ENCODE measurements at places on chromosomes 13 and 19. TPM values are rescaled to one million over a fixed set of nuclear protein-coding genes. Genes with fewer than 3 reads are reported as not detected.

DNA sequence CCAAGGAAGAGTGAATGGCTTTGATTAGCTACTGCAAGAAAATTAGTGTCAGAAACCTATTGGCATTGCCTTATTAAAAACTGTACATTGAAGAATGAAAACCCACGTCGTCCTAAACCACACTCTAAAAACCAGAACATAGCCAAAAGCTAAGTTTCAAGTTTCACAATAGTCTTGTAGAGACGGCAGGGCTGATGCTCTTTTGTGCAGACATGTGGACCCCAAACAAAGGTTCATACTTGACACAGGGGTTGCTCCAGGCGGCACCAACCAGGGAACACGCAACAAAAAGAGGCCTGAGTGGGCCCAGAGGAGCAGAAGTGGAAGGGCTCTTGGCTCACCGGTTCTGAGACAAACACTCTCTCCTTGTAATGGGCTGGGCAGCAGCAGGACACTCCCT is 28.6 kb upstream of the MIR17HG start:
- no peak for DNase-seq

- no peak for DNase-seq
These were observed 193.3 kb downstream of the USP12 start for GRCh38 chr13:26978081-26978860.

DNA sequence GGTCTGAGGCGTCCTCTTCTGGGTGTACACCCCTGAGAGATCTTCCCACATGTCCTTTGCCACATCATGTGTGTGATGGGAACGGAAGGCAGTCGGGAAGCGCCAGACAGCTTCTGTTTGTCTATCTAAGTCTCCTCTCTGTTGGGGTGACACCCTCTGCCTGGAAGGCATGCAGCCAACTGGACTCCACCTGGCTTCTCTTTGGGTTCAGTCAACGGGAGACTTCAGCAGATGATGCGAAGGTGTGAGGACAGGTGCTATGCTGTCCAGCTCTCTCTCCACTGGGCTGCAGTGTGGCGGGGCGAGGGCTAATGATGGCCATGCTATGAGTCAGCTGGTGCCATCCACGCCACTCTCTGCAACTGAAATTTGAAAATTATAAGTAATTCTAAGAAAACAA is 14.3 kb upstream of the SBK3 start:
- DNase-seq: no peak

- peak; percentile 81 for DNase-seq
These were observed 624 bp downstream of the CTXN1 start for GRCh38 chr19:7925171-7925851.

- DNase-seq: peak; percentile 49
These were observed 65.6 kb downstream of the MCF2L start for GRCh38 chr13:113034451-113035212.

- peak; percentile 59 for DNase-seq
These were observed 10.1 kb upstream of the GTF2F1 start for GRCh38 chr19:6402837-6403608.

GRCh38 chr19:13058951-13059660 is 43.6 kb downstream of the LYL1 start:
- DNase-seq: no peak

DNA sequence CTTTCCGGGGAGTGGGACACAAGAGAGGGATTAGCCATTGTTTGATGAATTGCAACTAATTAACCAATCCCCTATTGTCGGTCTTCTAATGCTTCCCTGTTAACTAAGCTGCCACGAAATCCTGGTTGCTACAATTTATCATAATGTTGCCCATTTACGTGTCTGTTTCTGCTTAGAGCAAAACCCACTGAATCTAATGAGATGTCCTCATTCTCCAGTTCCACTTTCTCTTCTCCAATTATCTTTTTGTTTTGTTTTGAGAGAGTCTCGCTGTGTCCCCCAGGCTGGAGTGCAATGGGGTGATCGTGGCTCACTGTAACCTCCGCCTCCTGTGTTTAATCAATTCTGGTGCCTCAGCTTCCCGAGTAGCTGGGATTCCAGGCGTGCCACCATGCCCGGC is 5.2 kb upstream of the DPP9 start:
- no peak for DNase-seq

DNA sequence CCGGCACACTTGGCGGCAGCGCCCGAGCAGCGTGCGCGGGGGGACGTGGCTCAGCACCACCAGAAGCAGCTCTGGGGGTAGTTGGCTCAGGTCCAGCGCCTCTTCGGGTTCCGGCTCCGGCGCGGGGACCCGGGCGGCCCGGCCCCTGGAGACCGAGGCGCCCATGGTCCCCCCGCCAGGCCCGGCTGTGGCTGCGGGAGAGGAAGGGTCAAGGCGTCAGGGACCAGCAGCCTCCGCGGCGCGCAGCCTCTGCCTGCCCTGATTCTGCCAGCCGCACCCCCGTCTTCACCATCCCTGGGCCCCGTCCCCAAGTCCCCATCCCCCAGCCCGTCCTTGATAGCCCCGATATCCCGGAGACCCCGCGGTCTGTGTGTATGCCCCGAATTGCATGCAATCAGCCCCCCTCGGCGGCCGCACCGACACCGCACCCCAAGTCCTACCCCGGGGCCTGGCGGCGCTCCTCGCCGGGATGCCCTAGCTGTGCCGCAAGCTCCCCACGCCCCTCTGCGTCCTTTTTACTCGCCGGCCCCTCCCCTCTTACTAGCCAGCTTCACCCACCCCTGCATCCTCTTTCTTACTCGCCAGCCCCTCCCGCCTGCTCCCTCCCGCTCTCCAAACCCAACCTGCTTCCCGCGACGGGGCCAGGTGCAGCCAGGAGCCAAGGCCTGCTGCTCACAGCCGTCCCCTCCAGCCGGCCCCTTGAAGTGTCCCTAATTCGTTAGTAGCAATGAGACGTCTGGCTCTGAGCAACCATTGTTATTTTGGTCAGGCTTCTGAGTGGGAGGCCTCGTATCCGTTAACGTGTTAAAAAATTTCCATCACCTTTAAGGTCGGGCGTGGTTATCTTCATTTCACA is at the start of gene FBXO27:
TSS of gene FBXO27 (minus strand) at position 487 of the 856 bp plus-strand sequence. CDS start at position 165, 322 bp downstream.
- peak; percentile 57 for DNase-seq

GRCh38 chr13:81987677-81988357 is 1646.9 kb upstream of the SPRY2 start:
- DNase-seq: no peak

DNA sequence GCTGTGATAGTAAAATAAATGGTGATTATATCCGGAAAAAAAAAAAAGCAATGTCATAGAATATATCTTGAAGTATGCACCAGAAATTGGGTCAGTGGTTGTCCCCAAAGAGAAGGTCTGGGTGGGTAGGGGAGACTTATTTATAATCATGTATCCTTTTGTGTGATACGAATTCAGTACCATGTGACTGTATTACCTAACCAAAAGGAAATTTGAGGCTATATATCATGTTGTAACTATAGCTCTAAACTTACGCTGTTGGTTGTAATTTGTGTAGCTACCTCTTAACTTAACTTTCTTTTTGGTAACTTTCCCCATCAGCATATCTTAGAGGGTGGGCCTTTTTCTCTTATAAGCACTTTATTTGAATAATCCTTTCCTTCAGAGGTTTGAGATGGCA is 25.2 kb upstream of the KCTD4 start:
- no peak for DNase-seq

DNA sequence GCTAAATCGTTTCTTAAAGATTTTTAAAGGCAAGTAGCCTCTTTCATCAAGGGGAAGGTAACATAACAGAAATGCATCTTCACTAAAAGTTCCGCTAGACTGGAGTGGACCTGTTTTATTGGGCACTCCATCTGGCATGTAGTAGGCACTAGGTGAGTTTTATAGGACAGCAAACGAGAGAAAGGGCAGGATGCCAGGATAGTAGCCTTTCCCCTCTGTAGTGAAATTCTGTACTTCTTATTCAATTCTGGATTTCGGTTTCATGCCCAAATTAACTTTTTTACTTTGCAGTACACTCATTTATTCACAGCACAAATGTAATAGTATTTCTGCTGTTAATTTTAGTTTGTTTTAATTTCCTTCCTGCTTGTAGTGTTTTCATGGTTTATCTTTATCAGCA is 45.2 kb downstream of the GPR180 start:
- DNase-seq: no peak

- DNase-seq: no peak
These were observed 9.4 kb upstream of the KBTBD7 start for GRCh38 chr13:41203810-41204209.

- DNase-seq: no peak
These were observed 57.8 kb downstream of the NDFIP2 start for GRCh38 chr13:79538757-79539156.

DNA sequence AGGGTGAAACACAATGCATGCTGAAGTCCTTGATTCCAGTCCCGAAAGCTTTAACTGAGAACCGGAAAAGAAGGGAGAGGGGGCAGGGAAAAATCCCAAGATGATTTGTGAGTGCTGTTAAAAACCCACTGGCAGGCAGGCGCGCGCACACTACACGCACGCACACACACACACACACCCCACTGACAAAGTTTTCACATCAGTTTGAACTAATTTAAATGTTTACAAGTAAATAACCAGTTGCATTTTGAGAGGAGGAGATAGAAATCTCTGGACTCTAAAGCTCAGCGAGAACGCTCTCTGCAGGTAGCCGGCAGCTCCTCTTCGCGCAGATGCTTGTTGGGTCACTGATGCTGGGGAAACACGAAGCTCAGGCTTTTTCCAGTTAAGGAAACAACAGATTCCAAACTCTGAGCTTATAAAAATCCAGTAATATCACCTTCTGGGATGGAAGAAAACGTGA is 818 bp upstream of the SLITRK1 start:
- DNase-seq: no peak

GRCh38 chr13:30371649-30372265 is 50.5 kb upstream of the UBE2L5 start:
- DNase-seq: no peak

DNA sequence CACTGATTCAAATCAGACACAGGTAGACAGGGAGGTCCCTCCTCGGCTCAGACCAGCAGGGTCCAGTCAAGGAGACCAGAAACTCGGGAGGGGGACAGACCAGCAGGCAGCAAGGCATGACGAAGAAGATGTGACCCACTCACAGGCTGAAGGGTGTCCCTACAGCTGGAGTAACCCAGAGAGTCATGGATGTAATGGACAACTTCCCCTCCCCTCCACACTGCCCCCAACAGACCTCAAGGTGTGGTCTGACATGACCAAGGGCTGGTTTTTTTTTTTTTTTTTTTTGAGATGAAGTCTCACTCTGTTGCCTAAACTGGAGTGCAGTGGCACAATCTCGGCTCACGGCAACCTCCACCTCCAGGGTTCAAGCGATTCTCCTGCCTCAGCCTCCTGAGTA is 34.1 kb downstream of the PBX4 start:
- no peak for DNase-seq

DNA sequence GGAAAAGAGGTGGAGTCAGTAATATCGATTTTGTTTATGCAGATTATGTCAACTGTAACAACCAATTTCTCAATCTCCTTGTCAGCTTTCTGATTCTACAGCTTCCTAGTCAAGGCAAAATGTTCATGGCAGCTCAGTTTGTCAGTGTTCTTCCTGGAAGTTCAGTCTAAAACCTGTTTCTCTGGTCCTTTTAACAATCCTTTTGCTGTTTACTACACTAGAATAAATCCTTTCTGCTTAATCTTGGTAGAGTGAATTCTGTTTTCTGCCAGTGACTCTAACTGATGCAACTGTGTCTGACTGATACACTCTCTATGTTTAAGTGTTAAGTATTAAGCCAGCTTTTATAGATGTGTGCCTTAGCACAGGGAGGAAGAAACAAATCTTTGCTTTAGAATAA is 516.9 kb upstream of the KLF12 start:
- no peak for DNase-seq

DNA sequence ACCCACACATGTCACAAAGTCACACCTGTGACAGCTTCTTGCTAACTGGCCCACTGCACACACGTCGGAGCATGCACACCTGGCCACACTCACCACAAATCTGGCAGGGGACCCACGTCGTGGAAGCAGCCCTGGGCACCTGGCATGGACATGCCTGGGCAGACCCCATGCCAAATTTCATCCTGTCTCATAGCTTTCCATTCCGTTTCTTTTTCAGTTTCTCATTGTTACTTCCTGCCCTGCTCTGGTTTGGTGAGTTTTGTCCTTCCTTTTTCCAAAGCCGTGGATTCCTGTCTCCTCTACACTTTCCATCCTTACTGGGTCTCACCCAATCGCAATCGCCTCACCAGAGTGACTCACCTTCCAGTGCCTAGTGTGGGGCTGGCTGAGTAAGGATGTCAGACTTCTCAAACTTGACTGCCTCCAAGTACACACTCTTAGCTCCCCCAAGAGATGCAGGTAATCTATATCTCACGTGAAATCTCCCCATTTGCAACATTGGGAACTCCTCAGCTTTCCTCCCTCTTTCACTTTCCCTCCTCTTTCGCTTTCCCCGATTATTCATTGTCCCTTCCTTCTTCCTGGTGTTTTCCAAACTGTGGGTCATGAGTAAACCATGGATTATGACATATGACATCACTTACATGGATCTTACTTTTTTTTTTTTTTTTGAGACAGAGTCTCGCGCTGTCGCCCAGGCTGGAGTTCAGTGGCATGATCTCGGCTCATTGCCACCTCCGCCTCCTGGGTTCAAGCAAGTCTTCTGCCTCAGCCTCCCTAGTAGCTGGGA is 1.6 kb upstream of the BBC3 start:
- DNase-seq: no peak

GRCh38 chr13:91240341-91240740 is 107.1 kb upstream of the MIR17HG start:
- no peak for DNase-seq

DNA sequence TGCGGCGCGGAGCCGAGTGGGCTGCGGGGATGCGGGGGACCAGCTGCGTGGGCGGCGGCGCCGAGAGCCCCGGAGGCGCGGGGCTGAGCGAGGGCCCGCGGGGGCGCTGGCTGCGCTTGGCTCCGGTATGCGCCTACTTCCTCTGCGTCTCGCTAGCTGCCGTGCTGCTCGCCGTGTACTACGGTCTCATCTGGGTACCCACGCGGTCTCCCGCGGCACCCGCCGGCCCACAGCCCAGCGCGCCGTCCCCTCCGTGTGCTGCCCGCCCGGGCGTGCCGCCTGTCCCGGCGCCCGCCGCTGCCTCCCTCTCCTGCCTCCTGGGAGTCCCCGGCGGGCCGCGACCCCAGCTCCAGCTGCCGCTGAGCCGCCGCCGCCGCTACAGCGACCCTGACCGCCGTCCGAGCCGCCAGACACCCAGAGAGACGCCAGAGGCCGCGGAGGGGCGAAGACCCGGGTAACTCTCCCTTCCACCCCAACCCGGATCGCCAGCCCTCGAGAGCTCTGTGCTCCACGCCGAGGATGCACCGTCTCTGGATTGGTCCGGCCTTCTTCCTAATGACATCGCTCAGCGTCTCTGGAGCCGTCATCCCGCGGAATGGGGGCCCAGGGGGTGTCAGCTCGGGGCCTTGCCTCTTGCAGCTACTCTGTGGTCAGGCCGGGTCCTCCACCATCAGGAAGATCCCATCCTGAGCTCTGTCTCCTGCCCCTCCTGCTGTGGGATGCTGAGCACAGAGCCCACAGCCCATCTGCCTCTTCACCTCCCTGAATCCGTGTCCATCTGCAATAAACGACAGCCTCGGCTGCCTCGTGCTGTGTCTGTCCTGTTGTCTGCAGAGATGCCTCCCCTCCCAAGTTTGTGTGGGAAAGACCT is 441 bp downstream of the INAFM1 start:
- DNase-seq: no peak

The DPY19L3 gene
- 5.2 TPM for total RNA-seq

The DNAAF3 gene
- total RNA-seq: 0.87 TPM

The IFI30 gene
- total RNA-seq: 20.6 TPM

The CYP2F1 gene
- not detected for total RNA-seq

The BSG gene
- 1,923 TPM for total RNA-seq

The ZNF132 gene
- 5.6 TPM for total RNA-seq

The KCNC3 gene
- 2.5 TPM for total RNA-seq

The GNG7 gene
- 39.3 TPM for total RNA-seq

Data from left ventricle myocardium superior (tissue), 1 donor.